Activated naive CD4-positive, alpha-beta T cell treated with anti-CD3 and anti-CD28 coated beads, Interleukin-2, amount 50 U/mL, for 72 hours (primary cell): ENCODE measurements at places on chromosomes 4 and X. TPM values are rescaled to one million over a fixed set of nuclear protein-coding genes. Genes with fewer than 3 reads are reported as not detected.

DNA sequence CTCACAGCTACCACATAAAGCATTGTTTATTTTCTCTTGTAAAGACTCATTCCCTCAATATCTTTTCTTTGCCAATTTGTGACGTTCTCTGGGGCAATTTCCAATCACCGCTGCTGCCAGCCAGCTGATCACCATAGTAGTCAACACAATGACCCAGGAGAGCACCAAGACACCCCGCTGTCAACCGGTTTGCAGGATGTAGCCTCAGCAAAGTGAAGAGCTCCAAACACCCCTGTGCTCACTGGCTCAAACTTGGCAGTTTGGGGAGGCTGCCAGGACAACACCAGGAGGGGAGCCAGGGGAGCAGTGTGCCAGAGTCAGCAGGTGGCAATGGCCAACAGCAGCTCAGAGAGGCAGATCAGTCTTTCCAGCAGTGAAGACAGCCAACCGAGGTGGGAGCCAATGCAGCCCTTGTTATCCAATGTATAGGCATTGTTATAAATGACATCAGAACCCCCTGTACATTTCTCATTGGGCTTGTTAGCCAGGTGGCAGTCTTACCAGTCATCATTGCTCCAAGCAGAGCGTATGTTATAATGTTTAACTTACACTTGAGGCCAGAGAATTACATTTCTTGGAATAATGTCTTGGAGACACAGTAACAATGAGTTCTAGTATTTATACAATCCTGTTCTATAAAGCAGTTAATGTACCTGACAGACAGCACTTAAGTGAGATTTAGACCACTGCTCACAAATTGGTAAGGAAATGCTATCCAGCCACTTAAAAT is 274.9 kb upstream of the GK2 start:
- DNase-seq, result no peak

GRCh38 chr4:122536001-122536400 is 79.5 kb upstream of the IL2 start:
- no peak for DNase-seq

- DNase-seq, result no peak
Observed at GRCh38 chr4:151806511-151806927, 45.7 kb upstream of the GATB start.

DNA sequence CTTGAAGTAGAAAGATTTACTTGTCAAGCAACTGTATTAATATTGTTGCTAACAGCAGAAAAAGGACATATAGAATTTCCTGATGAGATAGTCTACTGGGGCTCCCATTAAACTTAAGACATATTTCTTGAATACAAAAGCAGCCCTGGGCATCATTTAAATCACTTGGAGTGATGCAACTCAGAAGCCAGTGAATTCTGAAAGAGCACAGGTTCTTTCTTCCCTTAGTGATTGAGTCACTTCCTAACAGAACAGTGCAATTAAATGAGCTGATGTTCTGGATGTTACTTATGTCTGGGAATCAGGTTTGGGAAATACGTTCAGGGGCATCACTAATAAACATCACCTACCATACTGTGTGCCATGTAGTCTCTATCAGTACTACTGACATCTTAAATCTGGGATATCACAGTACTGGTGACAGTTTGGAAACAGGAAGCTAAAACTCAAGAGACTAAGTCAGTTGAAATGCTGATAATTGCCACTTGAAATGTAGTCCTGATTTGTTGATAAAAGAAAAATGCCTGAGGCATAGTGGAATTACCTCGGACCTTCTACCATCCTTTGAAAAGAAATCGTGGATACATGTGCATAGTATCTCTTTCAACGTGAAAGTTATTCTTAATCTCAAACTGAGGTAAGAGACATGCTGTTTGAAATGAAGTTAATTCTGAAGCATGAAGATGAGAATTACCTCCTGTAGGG is 249.2 kb upstream of the GPRIN3 start:
- DNase-seq, result no peak

Gene DDX53
- total RNA-seq, result not detected

- no peak for DNase-seq
Observed at GRCh38 chr4:54971474-54971950, 153.9 kb downstream of the KDR start.

DNA sequence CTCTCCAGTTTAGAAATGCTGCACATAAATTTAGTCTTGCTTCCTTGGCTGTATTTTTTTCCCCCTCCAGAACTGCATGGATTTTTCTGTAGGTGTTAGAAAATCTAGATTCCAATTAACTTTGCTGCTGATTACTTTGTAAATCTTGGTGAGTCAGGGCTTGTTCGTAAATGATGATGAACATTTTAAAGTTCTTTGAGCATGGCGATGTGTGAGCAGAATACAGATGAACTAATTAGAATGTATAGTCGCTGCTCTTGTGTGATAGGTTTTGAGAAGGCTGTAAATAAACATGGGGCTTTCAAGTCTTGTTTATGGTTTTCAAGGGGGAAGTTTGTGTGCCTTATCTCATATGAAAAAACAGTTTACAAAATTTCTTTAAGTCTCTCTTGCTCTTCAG is 23.3 kb downstream of the LIMCH1 start:
- DNase-seq, result no peak

Gene GYPB
- total RNA-seq, result not detected

DNA sequence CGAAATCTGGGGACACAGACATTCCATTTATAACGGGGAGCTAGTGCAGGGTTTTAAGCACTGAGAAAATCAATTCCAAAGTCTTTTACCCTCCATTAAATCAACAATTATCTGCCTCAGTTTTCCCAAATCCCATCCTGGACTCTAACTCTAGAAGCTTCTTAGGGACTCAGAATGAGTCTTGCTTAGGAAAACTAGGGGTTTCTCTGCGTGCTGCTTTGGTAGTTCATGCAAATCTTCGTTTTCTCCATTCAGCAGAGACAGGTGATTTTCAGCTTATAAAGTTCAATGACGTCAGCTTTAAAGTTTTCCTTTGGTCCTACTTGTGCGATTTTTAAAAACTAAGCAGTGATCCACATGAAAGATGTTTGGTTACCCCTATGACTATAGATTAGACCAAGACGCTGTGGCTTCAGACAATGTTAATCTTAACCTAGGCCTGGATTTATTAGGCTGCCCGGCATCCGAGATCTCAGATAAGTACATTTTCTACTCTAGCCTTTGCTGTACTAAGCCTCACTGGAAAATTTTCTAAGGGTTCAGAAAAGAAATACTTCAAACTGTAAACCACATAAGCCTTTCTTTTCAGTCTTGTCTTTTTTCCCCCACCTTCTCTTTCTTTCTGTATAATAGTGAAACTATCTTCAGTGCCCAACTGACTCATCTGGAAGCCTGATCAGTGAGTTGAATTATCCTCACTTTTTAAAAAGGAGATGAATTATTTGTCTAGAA is 121.4 kb upstream of the GATB start:
- peak; percentile 19 for DNase-seq

DNA sequence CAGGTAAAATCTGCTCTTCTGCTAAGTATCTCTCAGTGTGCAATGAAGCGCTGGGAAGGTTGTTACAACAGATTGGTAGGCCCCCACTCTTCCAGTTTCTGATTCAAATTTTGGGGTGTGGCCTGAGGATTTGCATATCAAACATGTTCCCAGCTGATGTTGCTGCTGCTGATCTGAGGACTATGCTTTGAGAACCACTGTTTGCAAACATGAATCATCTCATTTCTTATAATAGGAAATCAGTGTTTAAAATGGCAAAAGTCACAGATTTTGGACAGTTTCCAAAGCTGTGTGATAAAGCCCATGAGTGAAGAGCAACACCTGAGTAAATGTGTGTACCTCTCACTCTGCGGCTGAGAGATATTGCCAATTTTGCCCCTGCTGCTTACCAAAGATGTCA is 36.2 kb upstream of the NDNF start:
- no peak for DNase-seq

DNA sequence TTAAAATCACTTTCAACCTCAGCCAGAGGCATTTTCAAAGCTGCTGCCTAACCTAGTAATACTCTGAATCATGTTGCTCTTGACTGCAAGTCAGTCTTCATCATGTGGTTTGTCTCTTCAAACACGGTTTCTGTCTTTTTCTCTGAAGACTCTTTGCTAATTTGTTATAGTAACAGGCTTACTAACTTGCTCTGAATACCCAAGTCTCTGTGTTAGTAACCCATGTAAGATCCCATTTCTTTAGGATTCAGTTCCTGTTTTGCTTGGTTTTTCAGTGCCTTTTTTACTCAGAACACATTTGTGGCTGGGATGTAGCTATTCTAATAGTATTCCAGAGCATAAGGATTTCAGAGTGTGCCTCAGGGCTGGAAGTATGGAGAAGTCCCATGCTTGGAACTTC is 1450.6 kb upstream of the IGFBP7 start:
- no peak for DNase-seq

- DNase-seq, result no peak
Observed at GRCh38 chrX:55109306-55109705, 20.5 kb downstream of the PAGE2 start.

- no peak for DNase-seq
Observed at GRCh38 chr4:81003597-81004111, 26.9 kb upstream of the BMP3 start.

- DNase-seq, result no peak
Observed at GRCh38 chr4:84224522-84224921, 274.6 kb downstream of the NKX6-1 start.

GRCh38 chrX:46777971-46778810 is 19.3 kb upstream of the SLC9A7 start:
- no peak for DNase-seq

DNA sequence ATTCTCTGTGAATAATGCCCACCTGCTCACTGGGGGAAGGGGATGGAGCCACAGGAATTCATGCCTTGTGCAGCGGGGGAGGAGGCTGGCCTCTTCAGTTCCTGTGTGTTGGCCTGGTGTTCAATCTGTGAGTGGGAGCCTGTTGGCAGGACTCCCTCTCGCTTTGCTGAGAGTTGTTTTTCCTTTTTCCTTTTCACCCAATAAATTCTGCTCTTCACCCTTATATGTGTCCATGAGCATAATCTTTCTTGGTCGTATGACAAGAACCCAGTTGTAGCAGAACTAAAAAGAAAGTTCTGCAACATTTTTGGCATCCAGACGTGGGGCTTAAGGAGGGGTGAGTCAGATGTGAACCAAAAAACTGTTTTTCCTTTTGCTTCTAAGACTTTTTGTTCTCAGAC is 235.2 kb upstream of the HDX start:
- no peak for DNase-seq

DNA sequence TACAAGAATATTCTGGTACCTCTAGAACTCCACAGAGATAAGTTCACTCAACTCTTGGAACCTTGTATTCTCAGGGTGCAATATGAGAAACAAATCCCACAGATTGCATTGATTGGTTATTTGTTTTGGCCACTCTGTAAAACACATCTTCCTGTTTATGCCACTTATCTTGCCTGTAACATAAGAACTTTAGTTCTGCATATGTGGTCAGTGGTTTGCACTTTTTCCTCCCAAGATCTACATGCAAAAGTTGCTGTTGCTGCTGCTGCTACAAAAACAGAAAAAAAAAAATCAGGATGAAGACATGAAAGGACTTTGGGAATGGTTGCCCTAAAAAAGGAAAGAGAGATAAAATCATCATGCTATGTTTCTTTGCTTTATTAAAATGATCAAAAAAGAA is 9.6 kb downstream of the ODAPH start:
- no peak for DNase-seq

Gene STARD8
- 0.43 TPM for total RNA-seq

DNA sequence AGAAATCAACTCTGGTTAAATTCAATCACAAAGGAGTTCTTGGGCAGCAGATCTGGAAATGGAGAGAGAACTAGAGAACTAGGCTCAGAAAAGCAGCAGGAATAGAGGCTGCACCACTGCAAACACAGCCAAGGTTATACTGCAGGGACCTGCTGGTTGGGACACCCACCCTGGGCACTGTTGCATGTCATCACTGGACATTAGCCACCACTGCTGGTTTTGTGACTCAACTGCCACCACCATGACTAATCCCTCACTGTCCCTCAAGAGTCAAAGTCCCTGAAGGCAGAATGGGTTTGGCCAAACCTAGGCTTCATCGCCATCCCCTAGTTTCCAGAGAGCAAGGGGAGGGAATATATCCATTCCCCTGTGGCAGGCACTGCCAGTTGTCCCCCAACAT is 38.1 kb upstream of the IRAK1 start:
- DNase-seq, result no peak

Gene S100P
- 1.7 TPM for total RNA-seq

- DNase-seq, result no peak
Observed at GRCh38 chr4:123876671-123877101, 480.1 kb downstream of the SPRY1 start.

DNA sequence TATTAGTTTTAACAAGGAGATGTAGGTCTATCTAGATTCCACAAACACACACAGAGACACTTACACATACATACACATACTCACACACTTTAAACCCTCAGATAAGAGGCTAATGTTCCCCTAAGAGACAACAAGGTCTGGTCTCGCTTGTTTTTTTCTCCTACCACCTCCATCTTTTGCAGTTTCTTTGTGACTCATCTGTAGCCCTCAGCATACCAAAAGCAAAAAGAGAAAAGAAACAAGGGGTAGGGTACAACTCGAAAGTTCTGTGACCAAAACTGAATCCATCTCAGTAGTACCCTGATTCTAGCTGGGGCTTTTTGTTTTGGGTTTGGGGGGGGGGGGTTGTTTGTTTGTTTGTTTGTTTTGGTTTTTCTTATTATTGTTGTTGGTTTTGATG is 12.2 kb upstream of the EXOSC9 start:
- DNase-seq, result no peak

Gene EMCN
- not detected for total RNA-seq

Gene CXCL3
- total RNA-seq, result not detected

Gene HSFX4
- not detected for total RNA-seq

Gene COL4A6
- total RNA-seq, result not detected

- no peak for DNase-seq
Observed at GRCh38 chr4:1749370-1749769, 28.0 kb downstream of the TACC3 start.

DNA sequence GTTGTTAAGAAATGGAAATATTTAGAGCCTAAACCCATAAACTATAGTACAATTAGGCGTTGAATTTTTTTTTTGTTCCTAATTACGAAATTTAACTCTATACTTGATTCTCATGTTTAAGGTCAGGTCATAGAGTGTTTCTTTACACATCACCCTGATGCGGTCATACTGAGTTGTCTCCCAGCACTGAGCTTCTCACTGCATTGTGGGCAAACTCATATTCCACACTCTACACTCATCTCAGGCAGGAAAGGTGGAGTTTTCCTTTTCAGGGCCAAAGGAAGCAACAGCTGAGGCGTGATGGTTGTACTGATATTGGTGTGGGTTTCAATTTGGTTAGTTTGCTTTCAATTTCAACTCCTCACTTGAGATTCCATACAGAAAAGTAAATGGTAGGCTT is 75.4 kb downstream of the FAT4 start:
- DNase-seq, result no peak

DNA sequence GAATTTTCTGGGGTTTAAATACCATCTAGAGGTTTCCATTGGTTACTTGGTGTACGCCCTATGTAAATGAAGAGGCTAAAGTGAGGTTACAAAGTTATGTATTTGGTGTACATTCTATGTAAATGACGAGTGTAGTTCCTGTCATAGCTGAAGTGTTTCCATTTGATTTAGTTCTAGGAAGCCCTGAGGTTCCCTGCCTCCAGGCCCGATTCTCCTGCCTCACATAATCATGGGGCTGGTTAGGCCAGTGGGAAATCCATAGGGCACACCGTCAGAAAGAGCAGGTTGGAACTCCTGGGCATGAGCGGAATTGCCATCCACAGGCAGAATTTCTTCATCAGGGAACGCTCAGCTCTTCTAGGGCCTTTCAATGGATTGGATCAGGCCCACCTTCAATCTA is 24.2 kb upstream of the HOPX start:
- no peak for DNase-seq

GRCh38 chrX:78945186-78945912 is at the start of gene P2RY10:
Gene P2RY10 (plus strand): TSS chrX:78945391. CDS start chrX:78960521, 15,130 bp downstream.
- DNase-seq, result no peak

Gene EGFL6
- not detected for total RNA-seq

- no peak for DNase-seq
Observed at GRCh38 chr4:89759426-89759825, 77.5 kb downstream of the SNCA start.
